ENCODE measurements at places on chromosomes 6 and 20. TPM values are rescaled to one million over a fixed set of nuclear protein-coding genes. Genes with fewer than 3 reads are reported as not detected.

Gene MATN4
- 4.0 TPM for total RNA-seq

Gene ZBTB46
- 22.4 TPM for total RNA-seq

DNA sequence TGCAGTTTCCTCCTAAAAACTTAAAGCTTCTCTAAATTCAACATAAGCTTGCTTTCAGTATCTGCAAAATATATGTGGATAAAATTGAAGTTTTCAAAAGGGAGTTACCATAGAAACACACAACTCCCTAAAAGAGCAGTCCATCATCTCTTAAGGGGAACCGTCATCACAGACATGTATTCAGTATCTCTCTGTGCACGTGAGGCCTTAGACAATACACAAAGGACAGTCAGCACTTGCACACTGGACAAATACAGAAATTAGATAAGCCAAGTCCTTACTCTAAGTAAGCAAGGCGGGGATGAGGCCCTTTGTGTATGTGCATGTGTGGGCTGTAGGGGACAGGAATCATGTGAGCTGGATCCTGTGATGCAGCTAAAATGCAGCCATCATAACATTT lies 136.6 kb downstream of the BACH2 start:
- no peak for DNase-seq

DNA sequence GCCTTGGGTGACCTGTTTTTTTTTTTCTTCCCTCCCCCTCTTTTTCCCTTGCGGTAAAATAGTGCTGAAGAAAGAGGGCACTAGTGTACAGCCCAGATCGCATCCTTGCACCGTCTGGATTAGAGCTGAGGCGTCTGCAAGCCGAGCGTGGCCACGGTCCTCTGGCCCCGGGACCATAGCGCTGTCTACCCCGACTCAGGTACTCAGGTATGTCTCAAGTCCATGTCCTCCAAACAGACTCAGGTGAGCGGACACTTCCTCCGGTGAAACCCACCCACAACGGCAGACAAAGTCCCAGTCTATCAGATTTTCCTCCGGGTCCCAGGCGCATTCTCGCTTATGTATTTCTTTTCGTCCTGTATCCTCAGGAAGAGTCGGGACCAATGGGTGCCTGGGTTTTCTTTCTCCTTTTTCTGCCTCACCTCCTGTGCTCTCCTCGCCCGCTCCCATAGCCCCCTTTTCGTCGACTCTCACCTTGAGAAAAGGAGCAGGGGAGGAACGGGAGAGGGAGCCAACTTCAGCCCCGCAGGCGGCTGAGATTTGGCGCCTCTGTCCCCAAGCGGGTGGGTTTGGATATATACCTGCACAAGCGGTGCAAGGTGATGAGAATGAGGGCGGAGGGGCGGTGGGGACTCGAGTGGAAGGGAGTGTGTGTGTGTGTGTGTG lies 1.1 kb upstream of the GRM1 start:
- no peak for DNase-seq

GRCh38 chr20:53321596-53321995 lies 272.0 kb downstream of the ZNF217 start:
- no peak for DNase-seq

GRCh38 chr6:161498359-161498758 lies 224.5 kb upstream of the AGPAT4 start:
- peak; percentile 51 for DNase-seq

All from H1 (cell line).